Stimulated activated CD4-positive, alpha-beta T cell treated with anti-CD3 and anti-CD28 coated beads, TNF-alpha, amount 100 ng/mL, for 1 hour (primary cell): ENCODE measurements at places on chromosomes 13 and 19.

- DNase-seq, result no peak
These were observed 213.1 kb downstream of the DCLK1 start for GRCh38 chr13:35917942-35918645.

GRCh38 chr13:98368019-98368418, 190.9 kb upstream of the RNF113B start:
- DNase-seq, result no peak

- DNase-seq, result no peak
These were observed 16.5 kb upstream of the KLF2 start for GRCh38 chr19:16308081-16308480.

DNA sequence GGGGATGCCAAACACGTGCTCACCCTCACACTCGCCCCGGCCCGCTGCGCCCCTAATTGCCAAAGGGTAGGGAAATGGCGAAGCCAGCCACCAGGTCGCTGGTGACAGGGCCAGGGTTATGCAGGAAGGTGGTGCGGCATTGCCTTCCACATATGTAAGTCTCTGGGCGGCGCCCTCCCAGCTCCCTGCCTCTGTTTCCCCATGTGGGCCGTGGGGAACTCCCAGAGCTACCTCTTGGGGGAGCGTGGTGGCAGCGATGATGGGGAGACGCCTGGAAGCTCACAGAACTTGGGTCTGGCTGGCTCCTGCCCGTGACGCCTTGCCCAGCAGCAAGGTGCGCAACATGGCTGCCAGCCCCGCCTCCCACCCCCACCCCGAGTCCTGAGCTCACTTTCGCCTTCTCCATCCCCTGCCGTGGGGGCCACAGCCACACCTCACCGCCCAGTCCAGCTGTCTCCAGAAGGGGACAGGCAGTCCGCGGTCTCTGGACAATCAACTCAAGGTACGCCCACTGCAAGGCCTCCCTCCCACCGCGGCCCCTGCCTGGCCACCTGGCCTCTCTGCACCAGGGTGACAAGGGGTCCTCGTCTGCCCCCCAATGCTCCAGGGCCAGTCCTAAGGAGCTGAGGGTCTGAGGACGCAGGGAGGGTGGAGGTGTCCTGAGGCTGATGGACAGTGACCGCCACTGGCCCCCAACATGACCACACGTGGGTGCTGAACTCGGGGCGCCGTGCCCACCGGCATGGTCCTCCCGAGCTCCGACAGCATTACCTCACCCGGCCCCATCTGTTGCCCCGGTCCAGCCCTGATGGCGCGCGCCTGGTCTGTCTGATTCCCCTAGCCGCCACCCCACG, 6.6 kb downstream of the C19orf25 start:
- DNase-seq, result no peak

- no peak for DNase-seq
These were observed 280.8 kb downstream of the ABCC4 start for GRCh38 chr13:95020298-95020987.

- no peak for DNase-seq
These were observed 642 bp downstream of the ZNF571 start for GRCh38 chr19:37593996-37594303.

DNA sequence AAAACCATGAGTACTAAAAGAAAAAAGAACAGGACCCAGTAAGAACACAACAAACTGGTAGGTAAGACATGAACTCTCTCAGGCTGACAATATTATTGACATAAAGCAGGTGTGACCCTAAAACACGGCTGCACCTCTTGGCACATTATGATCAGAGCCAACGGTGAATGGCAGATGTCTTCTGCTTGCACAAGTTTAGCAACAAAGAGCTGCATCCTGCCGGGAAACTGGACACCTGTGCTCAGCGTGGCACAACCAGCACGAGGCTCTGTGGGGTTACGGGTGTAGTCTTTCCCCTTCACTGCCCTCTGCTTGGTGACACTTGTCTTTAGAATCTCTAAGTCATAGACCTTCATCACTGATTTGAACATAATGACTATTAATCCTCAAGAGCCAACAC, 97.9 kb downstream of the DOCK9 start:
- DNase-seq, result no peak

- no peak for DNase-seq
These were observed 414 bp upstream of the ADAT3 start for GRCh38 chr19:1904860-1905109.

- no peak for DNase-seq
These were observed 4.6 kb downstream of the PKN1 start for GRCh38 chr19:14437578-14438140.

- no peak for DNase-seq
These were observed 44.5 kb upstream of the GTF3A start for GRCh38 chr13:27379694-27380641.

- DNase-seq, result no peak
These were observed 23.1 kb downstream of the GAS6 start for GRCh38 chr13:113840541-113841352.

GRCh38 chr19:2014731-2015607, 545 bp downstream of the BTBD2 start:
- DNase-seq, result no peak

- no peak for DNase-seq
These were observed 5.0 kb upstream of the EML2 start for GRCh38 chr19:45643927-45644771.

GRCh38 chr19:55605637-55606470, at the start of gene ZNF865:
Gene ZNF865 (plus strand): TSS chr19:55605647. CDS start chr19:55613619, 7,972 bp downstream.
- DNase-seq, result peak; percentile 36

DNA sequence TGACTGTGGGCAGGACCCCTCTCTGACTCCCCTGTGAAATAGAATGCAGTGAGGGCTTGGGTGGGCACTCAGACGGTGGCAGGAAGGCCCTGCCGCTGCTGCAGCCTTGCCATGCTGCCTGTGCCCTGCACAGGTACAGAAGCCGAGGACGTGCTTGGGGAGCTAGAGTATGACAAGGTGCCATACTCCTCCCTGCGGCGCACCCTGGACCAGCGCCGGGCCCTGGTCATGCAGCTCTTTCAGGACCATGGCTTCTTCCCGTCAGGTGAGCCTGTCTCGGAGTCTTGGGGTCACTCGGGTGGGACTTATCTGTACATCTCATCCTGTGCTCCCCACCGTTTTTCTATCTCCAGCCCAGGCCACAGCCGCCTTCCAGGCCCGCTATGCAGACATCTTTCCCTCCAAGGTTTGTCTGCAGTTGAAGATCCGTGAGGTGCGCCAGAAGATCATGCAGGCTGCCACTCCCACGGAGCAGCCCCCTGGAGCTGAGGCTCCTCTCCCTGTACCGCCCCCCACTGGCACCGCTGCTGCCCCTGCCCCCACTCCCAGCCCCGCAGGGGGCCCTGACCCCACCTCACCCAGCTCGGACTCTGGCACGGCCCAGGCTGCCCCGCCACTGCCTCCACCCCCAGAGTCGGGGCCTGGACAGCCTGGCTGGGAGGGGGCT, 7.3 kb upstream of the PRR19 start:
- DNase-seq, result no peak

DNA sequence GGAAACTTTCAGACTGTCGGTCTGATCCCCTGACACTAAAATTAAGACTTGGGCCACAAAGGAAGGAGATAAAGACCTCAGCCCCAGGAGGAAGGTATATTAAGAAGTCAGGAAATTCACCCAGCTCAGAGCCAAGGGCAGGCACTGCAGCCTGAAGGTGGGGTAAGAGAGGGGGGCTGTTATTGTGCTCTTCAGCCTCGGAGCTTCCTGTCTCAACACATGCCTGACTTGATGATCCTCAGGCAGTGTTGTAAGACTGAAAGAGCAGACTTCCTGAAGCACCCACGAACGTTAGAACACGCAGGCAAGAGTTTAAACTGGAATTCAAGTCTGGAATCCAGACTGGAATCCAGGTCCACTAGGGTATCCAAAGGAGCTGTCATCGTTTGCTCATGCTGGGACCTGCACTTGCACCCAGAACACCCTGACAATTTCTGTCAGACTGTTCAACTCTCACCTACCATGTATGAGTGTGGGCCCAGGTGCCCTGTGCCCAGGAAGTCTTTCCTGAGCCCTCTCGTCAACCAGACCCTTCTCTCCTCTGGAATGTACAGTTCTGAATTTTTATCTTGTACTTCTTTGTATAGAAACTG, 10.7 kb upstream of the FLT1 start:
- no peak for DNase-seq

GRCh38 chr13:114105521-114106225, 26.8 kb downstream of the RASA3 start:
- DNase-seq, result no peak

DNA sequence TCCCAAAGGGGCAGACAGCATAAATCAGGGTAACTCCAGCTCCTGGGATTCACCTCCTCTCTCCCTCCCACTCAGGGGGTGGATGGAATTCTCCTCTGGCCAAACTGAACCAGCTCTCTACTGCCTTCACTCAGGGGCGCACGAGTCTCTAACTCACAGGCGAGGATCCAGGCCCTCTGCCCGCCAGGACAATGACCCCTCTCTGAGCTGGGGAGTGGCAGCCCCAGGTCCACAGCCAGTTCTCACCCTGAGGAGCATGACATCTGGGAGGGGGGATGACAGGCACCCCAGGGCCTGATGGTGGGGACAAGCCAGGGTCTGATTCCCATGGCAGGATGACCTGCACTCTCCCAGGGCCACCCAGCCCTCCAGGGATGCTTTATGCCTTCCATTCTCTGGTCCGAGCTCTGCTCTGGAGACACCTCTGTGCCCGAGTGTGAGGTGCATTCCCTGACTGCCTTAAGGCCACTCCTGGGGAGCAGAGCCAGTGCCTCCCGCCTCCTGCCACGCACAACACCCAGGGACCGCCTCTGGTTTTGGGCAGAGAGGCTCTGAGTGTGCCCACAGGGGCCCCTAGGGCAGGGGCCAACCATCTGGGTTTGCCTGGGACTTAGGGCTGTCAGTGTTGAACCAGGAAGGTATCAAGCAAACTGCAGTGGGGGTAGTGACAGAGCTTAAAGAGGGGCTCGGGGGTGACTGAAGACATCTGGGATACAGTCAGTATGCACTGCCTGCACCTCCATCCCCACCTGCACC, 66.2 kb downstream of the GNG7 start:
- no peak for DNase-seq

DNA sequence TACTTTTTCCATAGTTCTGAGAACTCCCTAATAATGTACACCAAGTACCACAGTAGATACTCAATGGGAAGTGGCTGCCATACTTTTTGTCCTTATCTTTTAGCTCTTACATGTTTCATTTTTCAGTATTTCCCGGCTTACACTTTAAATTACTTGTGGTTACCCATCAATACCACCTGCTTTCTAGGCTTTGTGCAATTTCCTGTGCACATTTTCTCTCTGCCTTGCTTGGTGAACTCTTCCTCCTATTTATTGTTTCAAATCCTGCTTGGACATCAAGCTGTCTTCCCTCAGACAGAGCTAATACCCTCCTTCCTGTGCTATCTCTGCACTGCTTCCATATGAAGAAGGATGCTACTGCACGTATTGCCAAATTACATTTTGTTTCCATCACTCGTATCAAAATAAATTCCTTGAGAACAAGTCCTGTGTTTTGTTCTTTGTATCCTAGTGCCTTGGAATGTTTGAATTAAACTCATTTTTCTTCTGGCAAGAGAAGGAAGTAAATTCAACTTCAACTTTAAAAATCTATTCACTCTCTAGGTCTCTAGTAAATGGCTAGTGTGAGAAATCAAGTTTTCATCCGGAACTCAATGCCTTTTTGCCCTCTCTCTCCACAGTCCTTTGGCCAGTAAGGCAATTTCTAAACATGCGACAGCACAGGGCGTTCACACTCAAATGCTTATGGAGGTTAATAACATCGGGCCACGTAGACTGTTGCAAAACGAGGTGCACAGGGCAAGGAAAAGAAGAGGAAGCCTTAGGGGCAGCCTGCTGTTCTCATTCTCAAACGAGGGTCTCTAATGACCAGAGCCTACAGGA, 5.6 kb downstream of the ZAR1L start:
- DNase-seq, result no peak

DNA sequence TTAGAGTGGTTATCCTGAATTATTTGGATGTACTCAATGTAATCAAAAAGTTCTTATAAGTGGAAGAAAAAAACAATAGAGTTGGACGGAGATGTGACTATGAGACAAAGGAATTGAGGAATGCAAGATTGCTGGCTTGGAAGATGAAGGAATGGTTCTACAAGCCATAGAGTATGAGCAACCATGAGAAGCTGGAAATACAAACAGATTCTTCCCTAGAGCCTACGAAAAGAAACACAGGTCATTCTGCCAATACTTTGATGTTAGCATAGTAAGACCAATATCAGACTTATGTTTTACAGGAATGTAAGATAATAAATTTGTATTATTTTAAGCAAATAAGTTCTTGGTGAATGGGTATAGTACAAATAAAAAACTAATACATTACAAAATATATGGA, 249.2 kb downstream of the DIAPH3 start:
- no peak for DNase-seq

DNA sequence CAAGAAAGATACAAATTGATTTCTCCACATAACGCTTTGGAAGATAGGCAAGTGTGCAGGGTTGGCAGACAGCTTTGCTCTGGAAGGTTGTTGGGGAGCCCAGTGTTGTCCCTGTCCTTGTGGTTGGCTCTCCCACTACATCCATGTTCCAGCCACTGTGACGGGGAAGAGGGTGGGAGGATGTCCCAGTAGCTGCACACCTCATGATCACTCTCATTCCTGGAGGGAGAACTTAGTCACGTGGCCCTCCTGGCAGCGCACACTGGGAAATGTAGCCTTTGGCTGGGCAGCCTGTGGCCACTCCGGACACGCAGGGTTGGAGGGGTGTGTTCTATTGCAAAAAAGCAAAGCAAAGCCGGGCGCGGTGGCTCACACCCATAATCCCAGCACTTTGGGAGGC, 9.9 kb downstream of the POLD1 start:
- DNase-seq, result no peak

DNA sequence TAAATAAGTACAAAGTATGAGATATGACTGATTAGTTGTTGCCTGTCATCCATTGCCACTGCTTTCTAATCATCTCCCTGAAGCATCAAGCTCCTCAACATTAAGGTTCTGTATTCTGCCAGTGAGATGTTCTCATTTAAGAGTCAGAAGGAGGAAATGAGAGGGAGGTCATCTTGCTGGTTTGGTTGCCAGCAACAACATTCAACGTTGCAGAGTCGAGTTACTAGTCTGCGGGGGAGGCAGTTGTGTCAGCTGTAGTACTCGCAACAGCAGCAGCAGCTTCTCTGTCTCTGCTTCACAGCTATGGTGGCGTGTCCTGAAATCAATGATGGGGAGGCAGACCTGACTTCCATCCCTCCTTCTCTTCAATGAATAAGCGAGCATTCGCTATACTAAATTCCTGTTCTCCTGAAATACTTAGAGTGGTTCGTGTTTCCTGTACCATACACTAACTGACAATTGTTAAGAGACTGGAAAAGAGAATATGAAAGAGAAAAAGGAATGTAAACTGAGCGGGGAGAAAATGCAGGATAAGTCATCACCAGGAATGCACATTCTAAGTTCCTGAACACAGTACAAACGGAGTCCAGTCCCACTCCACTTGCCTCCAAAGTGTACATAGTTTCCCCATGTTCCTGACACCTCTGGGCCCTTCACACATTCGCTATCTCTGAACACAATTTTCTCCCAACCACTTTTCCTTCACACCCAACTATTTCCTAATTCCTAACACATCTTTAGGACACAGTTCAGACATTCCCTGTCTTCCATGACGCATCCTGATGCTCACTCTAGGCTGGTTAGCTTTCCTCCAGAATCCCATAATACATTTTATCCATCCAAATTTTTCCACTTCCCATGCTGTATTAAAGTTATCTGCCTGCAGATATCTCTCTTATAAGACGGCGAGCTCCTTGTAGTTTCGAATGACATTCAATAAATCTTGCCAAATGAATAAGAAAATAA, 263.0 kb downstream of the KLF12 start:
- DNase-seq, result no peak

GRCh38 chr13:54758795-54759194, 1730.2 kb downstream of the OLFM4 start:
- no peak for DNase-seq

GRCh38 chr13:110108348-110109139, 198.4 kb downstream of the COL4A1 start:
- DNase-seq, result no peak
